ENCODE measurements at places on chromosomes 1 and 21.

- no peak for DNase-seq
Measured at GRCh38 chr1:17839641-17840196, 84.6 kb downstream of the ACTL8 start.

- no peak for DNase-seq
Measured at GRCh38 chr1:158638146-158638545, 33.1 kb downstream of the OR10Z1 start.

DNA sequence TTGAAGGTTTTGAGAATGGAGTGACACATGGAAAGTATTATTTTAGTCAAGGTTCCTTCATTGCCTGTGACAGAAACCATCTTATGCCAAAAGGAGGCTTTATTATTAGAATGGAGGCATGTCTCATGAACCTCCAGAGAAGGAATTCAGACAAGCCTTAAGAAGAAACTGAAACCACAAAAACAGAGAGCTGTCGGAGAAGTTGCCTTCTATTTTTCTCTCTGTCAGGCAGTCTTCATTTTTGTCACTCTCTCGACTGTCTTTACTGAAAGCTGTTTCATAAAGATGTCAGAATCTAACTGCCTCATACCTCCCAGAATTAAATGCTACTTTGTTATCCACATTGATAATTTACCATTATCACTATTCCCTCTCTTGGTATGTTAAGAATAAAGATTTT is 434.7 kb upstream of the ADGRL4 start:
- DNase-seq: no peak

DNA sequence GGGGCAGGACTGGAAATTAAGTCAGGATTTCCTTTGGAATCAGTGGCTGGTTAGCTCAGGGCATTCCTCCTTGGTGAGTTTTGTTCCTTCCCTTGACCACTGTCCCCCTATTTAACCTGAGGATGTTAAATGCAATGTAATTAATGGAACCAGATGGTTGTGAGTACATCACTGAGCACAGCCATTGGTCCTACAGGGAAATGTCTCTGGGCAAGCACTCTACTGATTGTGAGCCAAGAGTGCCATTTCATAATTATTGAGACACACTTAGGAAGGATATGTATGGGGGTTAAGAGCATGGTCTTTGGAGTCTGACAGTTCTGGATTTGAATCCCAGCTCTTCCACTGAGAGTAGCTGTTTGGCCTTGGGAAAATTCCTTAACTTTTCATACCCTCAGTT is 74.4 kb downstream of the SPAG17 start:
- no peak for DNase-seq

DNA sequence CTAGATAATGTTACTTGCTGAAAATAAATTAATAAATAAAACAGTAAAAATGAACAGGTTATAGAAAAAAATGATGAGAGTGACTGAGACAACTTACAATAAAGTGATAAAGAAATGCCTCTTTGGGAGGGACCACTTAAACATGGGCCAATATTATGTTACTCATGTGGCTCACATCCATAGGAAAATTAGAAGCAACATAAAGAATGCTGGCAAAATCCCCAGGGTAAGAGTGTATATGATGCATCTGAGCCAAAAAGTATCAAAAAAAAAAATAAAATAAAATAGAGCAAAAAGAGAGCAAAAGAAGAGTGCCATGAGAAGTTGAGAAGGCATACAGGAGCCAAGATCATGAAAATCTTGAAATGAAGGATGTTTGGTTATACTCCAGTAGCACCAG is 818.0 kb downstream of the LTN1 start:
- DNase-seq: no peak
